ENCODE measurements at places on chromosomes 3 and 15.

DNA sequence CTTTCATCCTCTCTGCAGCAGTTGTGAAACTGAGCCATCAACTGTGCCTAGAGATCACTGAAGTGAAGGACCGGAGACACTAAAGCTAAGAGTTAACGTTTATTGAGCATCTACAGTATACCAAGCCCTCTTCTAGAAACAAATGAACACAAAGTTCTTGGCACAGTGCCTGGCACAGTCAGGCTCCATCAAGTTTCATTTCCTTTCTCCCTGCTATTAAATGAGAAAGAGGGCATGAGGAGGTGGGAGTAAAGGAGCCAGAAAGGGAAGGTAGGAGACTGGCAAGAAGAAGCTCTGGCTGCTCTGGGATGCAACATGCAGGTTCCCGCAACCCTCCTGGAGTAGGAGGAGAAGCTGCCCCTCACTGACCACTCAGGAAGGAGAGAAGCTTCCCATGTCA lies 30.6 kb downstream of the CYP19A1 start:
- no peaks in the 10 kb centered on the region for H3K36me3 ChIP-seq
- no peak for DNase-seq
- no peaks in the 10 kb centered on the region for H3K4me1 ChIP-seq
- no peak overlapping the region for H3K4me3 ChIP-seq
- H3K27me3 ChIP-seq, result peaks cover 13% of the 10 kb centered on the region
- no peak overlapping the region for H3K27ac ChIP-seq

GRCh38 chr3:174436367-174436766 lies 422.8 kb upstream of the NAALADL2 start:
- H3K27me3 ChIP-seq, result peaks cover 14% of the 10 kb centered on the region
- DNase-seq, result no peak
- no peak overlapping the region for H3K4me3 ChIP-seq
- no peaks in the 10 kb centered on the region for H3K36me3 ChIP-seq
- H3K4me1 ChIP-seq, result peaks cover 6% of the 10 kb centered on the region

- peaks cover 3% of the 10 kb centered on the region for H3K36me3 ChIP-seq
- no peaks in the 10 kb centered on the region for H3K27me3 ChIP-seq
- H3K4me1 ChIP-seq, result peaks cover 12% of the 10 kb centered on the region
- DNase-seq, result no peak
- no peak overlapping the region for H3K4me3 ChIP-seq
- no peak overlapping the region for H3K27ac ChIP-seq
Observed at GRCh38 chr3:60399292-60399691, 852.0 kb downstream of the FHIT start.

DNA sequence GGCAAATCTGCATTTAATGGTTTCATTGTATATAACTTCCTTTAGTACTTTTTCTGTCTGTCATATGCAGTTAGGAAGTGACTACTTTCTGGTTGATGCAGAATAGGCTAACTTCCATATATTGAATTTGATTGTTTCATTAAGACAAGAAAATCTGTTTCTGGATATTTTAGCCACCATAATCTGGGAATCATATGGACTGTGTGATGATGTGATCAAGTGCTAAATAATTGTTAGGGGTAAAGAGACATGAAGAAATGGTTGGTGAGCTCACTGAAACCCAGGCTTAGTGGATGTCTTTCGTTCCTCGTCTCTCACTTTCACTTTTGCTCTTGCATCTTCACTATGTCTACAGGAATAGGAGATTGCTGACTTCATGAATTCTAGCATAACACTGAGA lies 3.5 kb upstream of the MNS1 start:
- no peak for DNase-seq
- peaks cover 28% of the 10 kb centered on the region for H3K4me1 ChIP-seq
- H3K27ac ChIP-seq, result peak overlapping the region; percentile 8
- no peaks in the 10 kb centered on the region for H3K36me3 ChIP-seq
- H3K27me3 ChIP-seq, result peaks cover 26% of the 10 kb centered on the region

DNA sequence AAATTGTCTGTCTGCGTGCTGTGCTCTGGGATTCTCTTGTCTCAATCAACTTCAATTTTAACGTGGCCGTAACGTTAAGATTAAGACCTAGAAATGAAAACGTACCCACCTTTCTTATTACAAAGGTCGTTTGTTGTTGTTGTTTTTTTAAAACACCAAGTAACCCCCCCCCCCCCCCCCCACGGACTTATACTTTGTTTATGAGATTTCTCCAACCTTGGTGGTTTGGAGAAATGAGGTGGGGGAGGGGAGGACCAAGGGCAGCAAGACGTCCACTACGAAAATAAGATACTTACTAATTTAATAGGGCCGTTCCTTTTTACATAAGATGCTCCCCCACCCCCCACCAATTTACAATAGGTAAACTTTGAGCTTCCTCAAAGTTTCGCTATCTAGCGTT lies 244.4 kb upstream of the TOPAZ1 start:
- peak overlapping the region; percentile 58 for H3K27ac ChIP-seq
- H3K4me1 ChIP-seq, result peaks cover 35% of the 10 kb centered on the region
- H3K4me3 ChIP-seq, result peak overlapping the region; percentile 30

DNA sequence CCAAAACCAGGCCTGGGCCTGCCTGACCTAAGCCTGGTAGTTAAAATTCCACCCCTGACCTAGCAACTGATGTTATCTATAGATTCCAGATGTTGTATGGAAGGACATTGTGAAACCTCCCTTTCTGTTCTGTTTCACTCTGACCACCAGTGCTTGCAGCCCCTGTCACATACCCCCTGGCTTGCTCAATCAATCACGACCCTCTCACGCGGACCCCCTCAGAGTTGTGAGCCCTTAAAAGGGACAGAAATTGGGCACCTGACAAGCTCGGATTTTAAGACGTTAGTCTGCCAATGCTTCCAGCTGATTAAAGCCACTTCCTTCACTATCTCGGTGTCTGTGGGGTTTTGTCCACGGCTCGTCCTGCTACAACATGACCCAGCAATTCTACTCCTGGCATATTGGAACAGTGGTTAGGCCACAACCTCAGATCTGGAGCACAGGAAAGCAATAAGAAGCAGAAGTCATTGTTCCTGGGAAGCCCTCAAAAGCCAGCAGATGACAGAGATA lies 36.7 kb upstream of the LHFPL4 start:
- H3K27ac ChIP-seq, result no peak overlapping the region
- DNase-seq, result no peak
- no peaks in the 10 kb centered on the region for H3K4me1 ChIP-seq
- no peak overlapping the region for H3K4me3 ChIP-seq

DNA sequence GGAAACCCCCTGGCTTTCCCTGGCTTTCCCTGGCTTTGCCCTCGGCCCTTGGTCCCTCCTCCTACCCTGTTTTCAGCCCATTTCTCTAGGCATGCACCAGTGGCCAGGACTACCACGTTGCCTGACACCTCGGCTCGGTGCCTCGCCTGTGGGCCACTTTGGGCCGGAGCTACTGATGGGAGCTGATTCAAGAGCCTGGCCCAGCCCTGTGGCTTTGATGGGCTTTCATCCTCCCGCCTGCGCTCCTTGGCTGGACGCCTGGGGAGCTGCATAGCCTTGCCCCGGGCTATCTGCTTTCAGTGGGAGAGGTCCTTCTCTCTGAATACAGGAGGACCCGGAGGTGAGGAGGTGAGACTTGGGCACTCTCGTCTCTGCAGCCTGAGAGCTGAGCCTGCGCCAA lies 192.7 kb upstream of the HES1 start:
- no peaks in the 10 kb centered on the region for H3K4me1 ChIP-seq
- H3K36me3 ChIP-seq, result no peaks in the 10 kb centered on the region
- H3K4me3 ChIP-seq, result no peak overlapping the region
- H3K27me3 ChIP-seq, result peaks cover 29% of the 10 kb centered on the region
- no peak for DNase-seq

- no peaks in the 10 kb centered on the region for H3K36me3 ChIP-seq
- H3K27me3 ChIP-seq, result no peaks in the 10 kb centered on the region
- no peak overlapping the region for H3K4me3 ChIP-seq
- H3K27ac ChIP-seq, result no peak overlapping the region
Observed at GRCh38 chr3:10839167-10839566, 23.1 kb downstream of the SLC6A11 start.

DNA sequence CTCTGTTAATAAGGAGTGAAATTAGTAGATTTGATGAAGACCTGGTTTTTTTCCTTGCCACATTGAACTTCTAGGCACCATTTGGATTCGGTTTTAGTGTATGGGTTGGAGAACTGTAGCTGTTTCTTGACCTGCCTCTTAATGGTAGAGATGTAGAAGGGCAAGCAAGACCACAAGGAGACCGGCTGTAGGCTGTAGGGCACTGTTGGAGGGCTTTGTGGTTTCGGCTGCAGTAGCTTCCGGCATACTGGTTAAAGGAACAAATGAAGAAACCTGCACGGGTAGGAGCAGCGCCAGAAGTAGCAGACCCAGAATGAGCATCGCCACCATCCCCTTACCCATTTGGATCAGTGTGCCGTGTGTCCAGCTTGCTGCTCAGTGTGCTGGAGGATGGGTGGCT lies 7.9 kb downstream of the PCLAF start:
- H3K27ac ChIP-seq, result peak overlapping the region; percentile 47
- no peaks in the 10 kb centered on the region for H3K27me3 ChIP-seq
- H3K36me3 ChIP-seq, result peaks cover 24% of the 10 kb centered on the region

GRCh38 chr3:138473391-138473790 lies 39.0 kb downstream of the ESYT3 start:
- no peaks in the 10 kb centered on the region for H3K4me1 ChIP-seq
- H3K27me3 ChIP-seq, result peaks cover 5% of the 10 kb centered on the region
- H3K36me3 ChIP-seq, result no peaks in the 10 kb centered on the region
- H3K4me3 ChIP-seq, result no peak overlapping the region
- DNase-seq, result no peak

DNA sequence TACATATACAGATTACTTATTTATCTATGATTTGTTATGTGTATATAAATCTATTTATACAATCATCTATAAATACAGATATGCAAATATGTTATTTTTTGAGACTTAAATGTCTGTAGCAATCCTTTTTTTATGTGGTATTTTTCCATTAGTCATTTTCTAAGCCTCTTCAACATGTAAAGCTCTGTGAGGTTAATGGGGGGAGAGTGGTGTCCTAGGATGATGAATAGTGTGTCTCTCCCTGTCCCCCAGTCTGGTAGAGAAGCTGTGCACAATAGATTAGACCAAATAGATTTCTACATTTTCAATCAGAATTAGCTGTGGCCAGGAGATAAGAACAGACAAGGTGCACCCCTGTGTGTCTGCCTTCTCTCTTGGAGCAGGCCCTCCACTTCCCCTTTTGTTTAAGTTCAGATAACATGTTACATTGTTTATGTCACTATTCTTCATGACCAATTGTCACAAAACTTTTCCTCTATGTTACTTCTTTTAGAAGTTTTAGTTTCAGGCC lies 453.9 kb downstream of the LPP start:
- no peaks in the 10 kb centered on the region for H3K27me3 ChIP-seq
- no peak overlapping the region for H3K4me3 ChIP-seq
- H3K27ac ChIP-seq, result no peak overlapping the region
- peaks cover 31% of the 10 kb centered on the region for H3K36me3 ChIP-seq

DNA sequence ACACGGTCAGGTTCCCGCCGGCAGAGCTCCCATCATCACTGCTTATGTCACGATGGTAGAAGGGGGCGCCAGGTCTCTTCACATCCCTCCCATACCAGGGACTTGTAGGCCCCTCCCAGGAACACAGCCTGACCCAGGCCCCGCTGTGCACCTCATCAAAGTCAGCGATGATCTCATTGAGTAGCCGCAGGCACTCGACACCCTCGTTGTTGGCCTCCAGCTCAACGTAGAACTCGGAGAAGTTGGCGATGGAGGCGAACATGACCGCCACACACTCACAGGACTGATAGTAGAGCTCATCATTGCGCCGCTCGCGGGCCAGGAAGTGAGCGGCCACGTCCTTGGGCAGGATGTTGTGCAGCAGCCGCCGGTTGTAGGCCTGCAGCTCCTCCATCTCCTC lies 89.2 kb downstream of the SEC22A start:
- no peak overlapping the region for H3K27ac ChIP-seq
- H3K36me3 ChIP-seq, result no peaks in the 10 kb centered on the region
- no peak overlapping the region for H3K4me3 ChIP-seq
- H3K4me1 ChIP-seq, result no peaks in the 10 kb centered on the region

- DNase-seq, result peak; percentile 42
- no peak overlapping the region for H3K27ac ChIP-seq
- peaks cover under 1% of the 10 kb centered on the region for H3K4me1 ChIP-seq
- no peaks in the 10 kb centered on the region for H3K36me3 ChIP-seq
Observed at GRCh38 chr15:66603301-66604179, 37.7 kb upstream of the LCTL start.

- H3K36me3 ChIP-seq, result no peaks in the 10 kb centered on the region
- H3K27ac ChIP-seq, result no peak overlapping the region
- no peaks in the 10 kb centered on the region for H3K27me3 ChIP-seq
Observed at GRCh38 chr15:37061996-37062395, 38.4 kb downstream of the MEIS2 start.

- H3K36me3 ChIP-seq, result no peaks in the 10 kb centered on the region
- DNase-seq, result no peak
- no peaks in the 10 kb centered on the region for H3K4me1 ChIP-seq
- H3K27me3 ChIP-seq, result peaks cover 3% of the 10 kb centered on the region
- H3K4me3 ChIP-seq, result no peak overlapping the region
- no peak overlapping the region for H3K27ac ChIP-seq
Observed at GRCh38 chr3:144107923-144108322, 136.3 kb downstream of the DIPK2A start.

GRCh38 chr15:44130778-44131177 lies 64.3 kb downstream of the FRMD5 start:
- no peaks in the 10 kb centered on the region for H3K36me3 ChIP-seq
- H3K27ac ChIP-seq, result no peak overlapping the region
- H3K27me3 ChIP-seq, result peaks cover 18% of the 10 kb centered on the region
- no peak for DNase-seq
- H3K4me1 ChIP-seq, result no peaks in the 10 kb centered on the region

DNA sequence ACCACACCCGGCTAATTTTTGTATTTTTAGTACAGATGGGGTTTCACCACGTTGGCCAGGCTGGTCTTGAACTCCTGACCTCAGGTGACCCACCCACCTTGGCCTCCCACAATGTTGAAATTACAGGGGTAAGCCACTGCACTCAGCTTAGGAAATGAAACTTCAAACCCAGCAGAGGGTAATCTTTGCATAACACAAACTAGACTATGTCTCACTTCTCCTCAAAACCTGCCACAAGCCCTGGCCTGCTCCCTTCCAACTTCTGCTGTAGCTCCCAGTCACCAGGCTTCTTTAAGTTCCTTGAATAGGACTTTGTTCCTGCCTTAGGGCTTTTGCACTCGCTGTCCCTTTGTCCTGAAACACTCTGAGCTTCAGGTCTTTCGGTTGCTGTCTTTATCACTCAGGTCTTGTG lies 39.2 kb upstream of the SEMA4B start:
- no peak for DNase-seq
- peaks cover 38% of the 10 kb centered on the region for H3K4me1 ChIP-seq
- H3K27ac ChIP-seq, result no peak overlapping the region
- H3K27me3 ChIP-seq, result peaks cover 2% of the 10 kb centered on the region
- H3K4me3 ChIP-seq, result no peak overlapping the region
- no peaks in the 10 kb centered on the region for H3K36me3 ChIP-seq

DNA sequence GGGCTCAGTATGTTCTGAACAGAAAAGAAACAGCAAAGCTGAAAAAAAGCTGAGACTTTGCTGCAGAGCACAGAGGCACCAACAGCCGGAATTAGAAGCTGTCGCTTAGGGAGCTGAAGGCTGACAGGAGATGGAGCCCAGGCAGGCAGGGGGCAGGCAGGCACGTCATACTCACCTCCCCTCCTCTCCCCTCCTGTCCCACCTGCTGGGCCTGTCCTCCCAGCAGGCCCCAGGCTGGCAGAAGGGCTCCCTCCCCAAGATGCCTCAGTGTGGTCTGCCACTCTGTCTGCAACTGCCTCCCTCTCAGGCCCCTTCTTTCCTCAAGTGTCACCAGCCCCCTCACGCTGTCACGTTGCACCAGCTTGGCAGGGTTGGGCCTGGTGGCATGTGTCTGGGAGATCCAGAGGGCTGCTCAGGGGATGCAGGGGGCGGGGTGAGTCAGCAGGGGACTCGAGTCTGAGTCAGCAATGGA lies 3.2 kb upstream of the ANKRD63 start:
- no peak overlapping the region for H3K4me3 ChIP-seq
- DNase-seq, result no peak
- H3K4me1 ChIP-seq, result no peaks in the 10 kb centered on the region
- H3K36me3 ChIP-seq, result peaks cover 12% of the 10 kb centered on the region
